ENCODE measurements at places on chromosomes 16 and 17.

DNA sequence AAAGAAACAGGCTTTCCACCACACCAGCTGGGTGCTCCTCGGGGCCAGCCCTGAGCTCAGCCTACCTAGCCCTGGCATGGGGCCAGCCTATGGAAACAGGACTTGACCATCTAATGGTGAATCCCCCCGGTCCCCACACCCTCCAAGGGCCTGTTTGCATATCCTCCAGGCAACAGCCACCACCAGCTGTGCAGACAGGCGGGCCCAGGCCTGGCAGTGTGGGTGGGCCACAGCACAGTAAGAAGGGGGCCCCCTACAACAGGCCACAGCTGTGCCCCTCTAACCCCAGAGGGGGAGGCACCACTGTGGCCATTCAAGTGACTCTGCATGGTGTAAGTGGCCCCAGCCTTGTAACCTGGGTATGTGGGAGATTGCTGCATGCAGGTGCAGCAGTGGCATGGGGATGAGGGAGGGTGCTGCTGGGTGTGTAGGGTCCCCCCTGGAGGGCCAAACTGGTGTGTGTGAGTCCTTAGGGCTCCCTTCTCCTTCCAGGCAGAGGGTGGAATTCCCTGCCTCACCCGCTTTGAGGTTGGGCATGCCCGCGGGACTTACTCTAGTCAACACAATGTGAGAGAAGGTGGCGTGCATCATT, 148.2 kb downstream of the C16orf78 start:
- no peak for DNase-seq

DNA sequence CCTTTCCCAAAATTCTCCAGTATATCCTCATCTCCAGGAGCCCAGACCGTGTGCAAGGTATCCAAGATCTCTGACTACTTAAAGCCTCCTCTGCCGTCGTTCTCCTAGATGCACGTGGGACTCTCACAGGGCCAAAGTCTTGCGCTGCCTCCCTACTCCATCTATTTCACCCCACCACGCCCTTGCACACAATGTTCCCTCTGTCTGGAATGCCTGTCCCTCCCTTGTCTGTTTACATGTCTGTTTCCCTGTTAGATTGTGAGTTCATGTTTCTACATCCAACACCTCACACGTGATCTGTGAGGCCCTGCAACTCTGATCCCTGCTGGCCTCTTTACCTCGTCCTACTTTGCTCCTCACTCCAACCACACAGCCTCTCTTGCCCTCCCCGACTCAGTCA, 4.9 kb upstream of the FZD2 start:
- no peak for DNase-seq

DNA sequence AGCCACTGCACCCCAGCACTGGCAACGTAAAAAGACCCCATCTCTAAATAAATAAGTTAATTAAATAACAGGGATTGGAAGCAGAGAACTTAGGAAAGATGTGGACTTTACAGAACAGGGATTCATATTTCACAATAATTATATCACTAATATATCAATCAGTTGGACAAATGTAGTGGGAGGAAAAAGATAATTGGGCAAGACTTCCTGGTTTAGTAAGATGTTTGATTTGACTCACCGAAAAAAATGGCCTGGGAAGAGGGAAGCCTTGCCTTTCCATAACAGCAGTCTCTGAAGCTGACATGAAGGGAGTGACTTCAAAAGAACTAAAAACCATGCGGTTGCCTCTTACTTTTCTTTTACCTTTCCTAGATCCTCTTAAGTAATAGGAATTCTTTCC, 15.2 kb upstream of the C17orf78 start:
- DNase-seq, result no peak

DNA sequence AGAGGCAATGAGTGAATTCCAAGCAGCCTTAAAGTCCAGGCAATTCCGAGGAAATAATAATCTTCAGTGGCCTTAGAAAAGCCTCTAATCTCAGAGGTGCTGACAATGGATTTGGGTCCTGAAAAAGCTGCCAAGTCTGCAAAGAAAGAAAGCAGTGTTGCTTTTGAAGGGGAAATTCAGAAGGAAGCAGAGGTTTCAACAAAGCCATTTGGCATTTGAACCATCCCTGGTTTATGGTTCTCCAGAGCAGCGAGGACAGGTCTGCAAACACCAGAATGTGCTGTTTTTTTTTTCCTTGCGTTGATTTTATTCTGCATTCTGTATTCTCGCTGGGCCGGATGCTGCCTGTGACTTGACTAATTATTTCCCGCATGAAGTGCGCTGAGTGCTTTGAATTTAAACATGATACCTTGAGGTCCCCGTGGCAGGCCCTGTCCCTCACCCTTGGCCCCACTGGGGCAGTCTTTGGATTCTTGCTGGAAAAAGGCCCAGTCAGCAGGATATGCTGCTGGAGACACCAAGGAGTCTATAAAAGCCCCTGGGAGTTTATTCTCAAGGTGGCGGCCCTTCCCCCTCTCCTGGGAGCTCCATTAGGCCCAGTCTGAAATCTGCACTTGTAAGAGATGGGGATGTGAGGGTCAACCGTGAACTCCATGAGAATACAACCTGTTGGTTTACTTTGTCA, 338.3 kb downstream of the HAPSTR1 start:
- DNase-seq, result no peak

DNA sequence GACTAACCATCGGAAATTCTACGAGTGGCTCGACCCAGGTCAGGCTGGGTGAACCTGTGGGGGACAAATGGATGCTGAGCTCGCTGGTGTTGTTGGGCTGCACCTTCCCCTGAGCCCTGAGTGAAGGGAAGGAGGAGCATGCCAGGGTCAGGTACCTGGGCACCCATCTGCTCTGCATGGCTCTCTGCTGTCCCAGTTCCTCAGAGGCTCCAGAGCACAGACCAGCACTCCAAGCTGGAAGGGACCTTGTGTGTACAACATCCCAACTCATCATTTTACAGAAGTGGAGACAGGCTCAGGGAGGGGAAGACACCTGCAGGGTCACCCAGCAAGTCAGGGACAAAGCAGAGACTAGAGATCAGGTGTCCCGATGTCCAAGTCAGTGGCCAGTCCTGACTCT, 84.9 kb upstream of the NLRP1 start:
- DNase-seq, result no peak

GRCh38 chr17:38867968-38868816, 1.7 kb upstream of the LASP1 start:
- DNase-seq, result no peak

DNA sequence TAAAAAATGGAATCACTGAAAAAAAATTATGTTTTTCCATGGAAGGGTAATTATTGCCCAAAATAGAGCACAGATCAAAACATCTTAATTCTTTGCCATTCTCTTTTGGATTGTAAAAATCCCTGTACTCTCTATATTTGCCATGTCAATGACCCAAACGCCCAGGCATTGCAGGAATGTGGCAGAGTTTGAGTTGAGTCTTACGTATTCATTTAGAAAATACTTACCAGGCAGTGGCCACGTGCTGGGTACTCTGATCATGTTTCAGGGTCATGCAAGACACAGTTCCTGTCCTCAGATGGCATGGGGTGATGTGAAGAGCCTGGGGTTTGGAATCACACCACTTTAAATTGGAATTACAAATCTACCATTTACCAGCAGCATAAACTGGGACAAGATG, 267.7 kb downstream of the ABCC12 start:
- no peak for DNase-seq

DNA sequence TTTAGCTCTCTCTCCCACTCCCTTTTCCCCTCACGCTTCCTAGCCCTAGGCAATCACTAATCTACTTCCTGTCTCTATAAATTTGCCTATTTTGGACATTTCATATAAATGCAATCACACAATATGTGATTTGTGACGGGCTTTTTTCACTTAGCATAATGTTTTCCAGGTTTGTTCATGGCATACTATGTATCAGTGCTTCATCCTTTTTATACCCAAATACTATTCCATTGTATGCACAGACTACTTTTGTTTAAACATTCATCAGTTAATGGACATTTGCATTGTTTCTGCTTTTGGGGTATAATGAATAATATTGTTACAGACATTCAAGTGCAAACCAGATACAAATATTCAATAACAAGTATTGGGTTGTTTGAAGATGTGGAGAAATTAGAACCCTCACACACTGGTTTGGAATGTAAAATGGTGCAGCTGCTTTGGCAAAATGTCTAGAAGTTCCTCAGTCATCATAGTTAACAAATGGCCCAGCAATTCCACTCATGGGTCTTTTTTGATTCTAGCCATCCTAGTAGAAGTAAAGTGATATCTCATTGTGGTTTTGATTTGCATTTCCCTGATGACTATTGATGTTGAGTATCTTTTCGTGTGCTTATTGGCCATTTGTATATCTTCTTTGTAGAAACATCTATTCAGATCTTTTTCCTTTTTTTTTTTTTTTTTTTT, 67.7 kb downstream of the TBX4 start:
- no peak for DNase-seq

- DNase-seq, result no peak
Observed at GRCh38 chr17:58121925-58122324, 26.3 kb upstream of the OR4D1 start.

GRCh38 chr17:30200106-30200505, 35.4 kb downstream of the SLC6A4 start:
- DNase-seq, result no peak

GRCh38 chr17:46886310-46886663, 34.9 kb downstream of the WNT9B start:
- no peak for DNase-seq

DNA sequence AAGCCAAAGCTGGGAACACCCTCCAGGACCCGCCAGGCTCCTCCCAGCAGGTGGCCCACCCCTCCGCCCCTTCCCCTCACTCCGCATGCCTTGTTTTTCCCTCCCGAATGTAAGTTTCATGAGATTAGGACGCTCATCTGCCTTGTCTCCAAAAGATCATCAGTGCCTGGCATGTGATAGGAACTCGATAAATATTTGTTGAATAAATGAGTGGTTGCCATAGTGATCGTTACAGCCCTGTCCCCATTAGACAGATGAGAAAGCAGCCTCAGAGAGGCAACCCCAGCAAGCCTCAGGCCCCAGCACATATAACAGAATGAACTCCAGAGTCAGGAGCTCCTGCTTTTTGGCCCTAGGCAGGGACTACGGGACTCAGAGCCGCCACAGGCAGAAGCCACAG, 5.0 kb downstream of the CAMKK1 start:
- no peak for DNase-seq

- DNase-seq, result no peak
Observed at GRCh38 chr17:81126281-81127132, 38.8 kb upstream of the PVALEF start.
